Body of pancreas (tissue), 4 donors: ENCODE measurements at places on chromosomes 4 and X. TPM values are rescaled to one million over a fixed set of nuclear protein-coding genes. Genes with fewer than 3 reads are reported as not detected.

Gene ZNF280C
- total RNA-seq: 2.6 TPM

DNA sequence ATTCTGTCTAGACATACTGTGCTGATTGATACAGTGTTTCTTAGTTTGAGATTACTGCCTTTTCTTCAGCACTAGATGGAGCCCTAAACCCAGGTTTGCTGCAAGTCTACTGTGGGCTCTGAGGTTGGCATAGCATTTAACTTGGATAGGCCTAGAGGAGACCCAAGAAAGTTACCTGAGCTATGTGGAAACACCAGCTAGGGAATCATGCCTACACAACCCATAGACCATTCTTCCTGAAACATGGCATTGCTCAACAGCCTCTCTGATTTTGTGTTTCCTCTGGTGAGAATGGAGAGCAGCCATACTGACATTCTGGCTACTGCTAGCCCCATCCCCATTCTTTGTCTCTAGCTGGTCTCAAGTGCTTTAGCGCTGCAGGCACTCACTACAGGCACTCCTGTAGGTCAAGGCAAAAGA, 287.7 kb upstream of the PCDH18 start:
- H3K36me3 ChIP-seq: no peaks in the 10 kb centered on the region
- H3K27me3 ChIP-seq: no peaks in the 10 kb centered on the region
- H3K4me3 ChIP-seq: no peak overlapping the region
- peak; percentile 12 for DNase-seq
- H3K4me1 ChIP-seq: no peaks in the 10 kb centered on the region
- no peak overlapping the region for H3K27ac ChIP-seq

DNA sequence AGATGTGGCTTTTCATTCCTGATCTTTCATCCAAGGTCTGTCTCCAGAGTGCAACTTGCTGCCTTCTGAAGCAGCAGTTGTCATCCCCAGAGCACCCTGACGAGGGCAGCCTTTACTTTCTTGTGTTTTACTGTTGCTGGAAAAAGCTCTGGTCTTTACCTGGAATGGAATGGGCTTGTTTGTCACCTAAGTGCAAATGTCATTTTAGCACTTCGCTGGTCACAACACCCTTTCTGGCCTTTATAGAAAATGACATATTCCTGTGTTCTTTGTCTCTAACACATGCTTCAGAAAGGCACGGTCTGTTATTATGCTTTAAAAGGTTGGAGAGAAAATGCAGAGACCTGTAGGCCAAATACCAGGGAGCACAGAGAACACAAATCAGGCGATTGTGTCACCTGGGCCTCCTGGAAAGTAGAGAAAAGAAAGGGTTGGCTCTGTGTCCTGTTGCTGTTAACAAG, 332.7 kb upstream of the IGFBP7 start:
- no peak overlapping the region for H3K4me3 ChIP-seq
- H3K27ac ChIP-seq: peak overlapping the region; percentile 11
- no peaks in the 10 kb centered on the region for H3K36me3 ChIP-seq
- H3K27me3 ChIP-seq: no peaks in the 10 kb centered on the region
- DNase-seq: peak; percentile 61
- peaks cover 31% of the 10 kb centered on the region for H3K4me1 ChIP-seq

- no peaks in the 10 kb centered on the region for H3K36me3 ChIP-seq
- H3K4me1 ChIP-seq: peaks cover 20% of the 10 kb centered on the region
- H3K4me3 ChIP-seq: no peak overlapping the region
- H3K27me3 ChIP-seq: no peaks in the 10 kb centered on the region
- no peak for DNase-seq
Measured at GRCh38 chr4:113541933-113542332, 219.6 kb downstream of the CAMK2D start.

DNA sequence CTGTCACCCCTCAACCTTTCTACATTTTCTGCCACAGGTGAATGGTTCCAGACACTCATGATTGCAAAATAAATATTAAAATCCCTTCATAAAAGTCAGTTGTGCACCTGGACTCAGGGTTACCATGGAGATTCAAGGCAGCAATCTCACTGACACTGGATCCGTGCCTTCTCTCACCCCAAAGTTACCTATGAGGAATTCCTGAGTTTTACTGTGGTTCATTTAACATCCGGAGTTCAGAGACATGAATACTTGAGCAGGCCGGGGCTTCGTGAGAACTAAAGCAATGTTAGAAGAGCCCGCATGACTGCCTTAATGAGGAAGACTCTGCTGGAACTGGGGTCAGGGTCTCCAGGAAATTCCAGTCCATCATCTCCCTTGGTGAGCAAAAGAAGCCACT, 12.5 kb upstream of the CLNK start:
- no peak overlapping the region for H3K27ac ChIP-seq
- H3K4me1 ChIP-seq: no peaks in the 10 kb centered on the region
- DNase-seq: no peak
- H3K4me3 ChIP-seq: no peak overlapping the region
- H3K27me3 ChIP-seq: no peaks in the 10 kb centered on the region
- no peaks in the 10 kb centered on the region for H3K36me3 ChIP-seq

Gene MAGEC3
- not detected for total RNA-seq

GRCh38 chr4:3215733-3216132, 33.2 kb upstream of the MSANTD1 start:
- H3K36me3 ChIP-seq: peaks cover 26% of the 10 kb centered on the region
- H3K4me3 ChIP-seq: no peak overlapping the region
- no peak overlapping the region for H3K27ac ChIP-seq
- DNase-seq: no peak
- no peaks in the 10 kb centered on the region for H3K4me1 ChIP-seq
- no peaks in the 10 kb centered on the region for H3K27me3 ChIP-seq

GRCh38 chrX:6465756-6466155, 69.2 kb downstream of the VCX3A start:
- no peak for DNase-seq
- no peaks in the 10 kb centered on the region for H3K27me3 ChIP-seq
- H3K36me3 ChIP-seq: no peaks in the 10 kb centered on the region
- no peaks in the 10 kb centered on the region for H3K4me1 ChIP-seq
- no peak overlapping the region for H3K27ac ChIP-seq
- no peak overlapping the region for H3K4me3 ChIP-seq

Gene F8A3
- 17.1 TPM for total RNA-seq
